ENCODE measurements at places on chromosomes 7 and 10.

- H3K4me3 ChIP-seq = no peak overlapping the region
- no peak overlapping the region for H3K27ac ChIP-seq
- DNase-seq = no peak
- no peaks in the 10 kb centered on the region for H3K27me3 ChIP-seq
These were observed 12.5 kb downstream of the HABP2 start for GRCh38 chr10:113565364-113565763.

DNA sequence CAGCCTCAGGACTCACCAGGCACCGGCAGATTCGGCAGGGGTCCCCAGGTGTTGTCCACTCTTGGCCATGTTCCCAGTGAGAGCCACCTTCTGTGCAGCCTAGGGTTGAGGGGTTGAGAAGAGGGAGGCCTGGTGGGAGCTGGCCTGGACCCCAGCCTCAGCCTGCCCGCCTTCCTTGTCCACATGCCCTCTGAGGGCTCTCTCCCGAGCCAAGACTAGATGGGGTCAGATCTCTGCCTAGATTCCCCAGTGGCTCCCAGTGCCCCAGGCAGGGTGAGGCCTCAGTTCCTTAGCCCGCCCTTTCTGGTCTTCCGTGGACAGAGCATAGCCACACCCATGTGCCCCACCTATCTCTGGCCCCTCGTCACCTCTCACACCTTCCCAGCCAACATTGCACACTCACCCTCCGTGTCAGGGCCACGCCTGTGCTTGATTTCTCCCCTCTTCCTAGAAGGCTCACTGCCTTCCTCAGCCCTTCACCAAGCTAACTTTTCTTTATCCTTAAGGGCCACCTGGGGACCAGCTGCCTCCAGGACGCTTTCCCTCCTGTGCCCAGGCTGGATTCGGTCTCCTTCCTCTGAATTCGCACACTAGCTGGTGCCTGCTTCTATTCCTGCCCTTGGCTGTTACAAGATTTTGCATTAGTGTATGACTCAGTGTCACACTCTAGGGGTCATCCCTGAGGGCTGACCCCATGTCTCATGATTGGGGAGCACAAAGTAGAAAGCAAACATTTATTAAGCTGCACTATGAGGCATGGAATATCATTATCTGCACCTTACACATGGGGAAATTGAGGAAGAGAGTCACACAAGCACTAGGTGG, 7.5 kb downstream of the KCP start:
- H3K4me1 ChIP-seq = no peaks in the 10 kb centered on the region
- H3K27ac ChIP-seq = no peak overlapping the region
- H3K4me3 ChIP-seq = no peak overlapping the region
- no peaks in the 10 kb centered on the region for H3K36me3 ChIP-seq
- peak; percentile 28 for DNase-seq

DNA sequence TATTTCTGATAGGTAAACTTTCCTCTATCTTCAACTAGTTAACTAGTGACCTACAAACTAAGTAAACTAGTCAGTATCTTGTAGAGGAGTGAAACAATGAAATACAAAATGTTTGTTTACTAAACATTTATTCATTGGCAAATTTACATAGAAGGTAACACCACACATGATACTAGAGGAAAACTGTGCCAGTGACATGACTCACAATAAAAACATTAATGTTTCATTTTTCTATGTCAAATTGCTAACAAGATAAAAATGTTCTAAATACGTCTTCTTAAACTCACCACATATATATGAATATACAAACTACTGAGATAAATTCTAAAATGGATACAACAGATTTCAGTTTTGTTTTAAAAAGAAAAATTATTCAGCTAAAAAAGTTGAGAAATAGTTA, 471.3 kb downstream of the PARD3 start:
- no peaks in the 10 kb centered on the region for H3K4me1 ChIP-seq
- no peaks in the 10 kb centered on the region for H3K27me3 ChIP-seq
- no peak for DNase-seq
- no peak overlapping the region for H3K4me3 ChIP-seq
- H3K27ac ChIP-seq = no peak overlapping the region
- no peaks in the 10 kb centered on the region for H3K36me3 ChIP-seq

DNA sequence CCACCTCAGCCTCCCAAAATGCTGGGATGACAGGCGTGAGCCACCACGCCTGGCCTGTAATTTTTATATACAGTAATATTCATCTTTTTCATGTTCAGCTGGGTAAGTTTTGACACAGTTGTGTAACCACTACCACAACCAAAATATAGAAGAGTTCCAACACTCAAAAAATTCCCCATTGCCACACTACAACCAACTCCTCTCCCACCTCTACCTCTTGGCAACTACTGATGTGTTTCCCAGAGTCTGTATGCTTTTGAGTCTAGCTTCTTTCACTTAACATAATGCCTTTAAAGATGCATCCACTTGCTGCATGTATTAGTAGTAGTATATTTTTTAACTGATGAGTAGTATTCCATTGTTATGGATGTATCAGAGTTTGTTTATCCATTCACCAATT, 90.7 kb downstream of the SRPK2 start:
- H3K4me3 ChIP-seq = no peak overlapping the region
- no peaks in the 10 kb centered on the region for H3K27me3 ChIP-seq

GRCh38 chr10:3774814-3775695, 10.0 kb downstream of the KLF6 start:
- peak overlapping the region; percentile 100 for H3K27ac ChIP-seq
- H3K27me3 ChIP-seq = no peaks in the 10 kb centered on the region
- peaks cover 21% of the 10 kb centered on the region for H3K4me1 ChIP-seq
- H3K36me3 ChIP-seq = no peaks in the 10 kb centered on the region
- DNase-seq = no peak

DNA sequence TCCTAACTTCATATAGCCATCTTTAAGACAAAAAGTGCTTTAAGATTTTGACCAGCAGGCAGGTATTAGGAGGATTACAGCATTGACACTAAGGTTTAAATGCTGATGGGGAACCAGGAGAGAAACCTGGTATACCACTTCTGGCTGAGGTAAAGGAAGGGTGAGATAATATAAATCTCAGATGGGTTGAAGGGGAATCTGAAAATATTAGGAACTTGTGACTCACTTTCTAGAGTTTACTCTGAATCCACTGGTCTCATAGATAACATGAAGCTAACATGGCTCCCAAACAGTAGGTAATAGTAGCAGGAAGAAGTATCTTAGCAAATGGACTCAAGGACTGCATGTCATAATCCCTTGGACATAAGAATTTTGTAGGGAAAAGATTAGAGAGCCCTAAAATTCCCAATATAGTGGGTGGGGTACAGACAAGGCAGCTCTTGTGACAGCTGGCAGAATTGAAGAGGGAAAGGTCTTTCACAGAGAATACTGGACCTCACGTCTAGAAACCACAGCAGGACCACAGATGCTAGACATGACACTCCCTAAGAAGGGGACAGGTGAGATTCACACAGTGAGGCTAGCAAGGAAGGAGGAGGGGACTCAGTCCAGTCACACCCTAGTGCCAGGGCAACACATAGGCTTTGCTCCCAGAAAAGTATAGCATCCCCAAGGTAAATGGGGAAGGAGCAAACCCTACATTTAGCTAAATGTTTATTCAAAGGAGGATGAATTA, 3.5 kb downstream of the PTTG1IP2 start:
- no peaks in the 10 kb centered on the region for H3K36me3 ChIP-seq
- no peaks in the 10 kb centered on the region for H3K4me1 ChIP-seq
- H3K4me3 ChIP-seq = no peak overlapping the region
- H3K27ac ChIP-seq = no peak overlapping the region
- DNase-seq = no peak

Measured in breast epithelium (tissue), 4 donors.